ENCODE measurements at places on chromosomes 3 and 15.

DNA sequence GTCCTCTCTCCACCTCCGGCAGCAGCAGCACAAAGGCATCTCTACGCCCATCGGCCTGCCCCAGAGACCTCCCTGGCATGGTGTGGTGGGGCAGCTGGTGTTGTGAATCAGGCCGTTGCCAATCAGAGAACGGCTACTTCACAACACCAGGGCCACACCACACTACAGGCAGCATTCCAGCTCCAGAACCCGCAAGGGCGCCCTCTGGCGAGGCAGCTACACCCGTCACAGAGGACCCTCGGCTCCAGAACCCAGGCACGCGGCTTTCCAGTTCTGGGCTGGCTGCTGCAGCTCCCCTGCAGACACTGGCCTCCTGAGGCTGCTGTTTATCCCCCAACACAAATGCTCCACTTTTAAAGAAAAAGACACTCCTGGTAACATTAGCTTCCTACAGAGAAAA lies 127.5 kb upstream of the TOPAZ1 start:
- DNase-seq: peak; percentile 68

DNA sequence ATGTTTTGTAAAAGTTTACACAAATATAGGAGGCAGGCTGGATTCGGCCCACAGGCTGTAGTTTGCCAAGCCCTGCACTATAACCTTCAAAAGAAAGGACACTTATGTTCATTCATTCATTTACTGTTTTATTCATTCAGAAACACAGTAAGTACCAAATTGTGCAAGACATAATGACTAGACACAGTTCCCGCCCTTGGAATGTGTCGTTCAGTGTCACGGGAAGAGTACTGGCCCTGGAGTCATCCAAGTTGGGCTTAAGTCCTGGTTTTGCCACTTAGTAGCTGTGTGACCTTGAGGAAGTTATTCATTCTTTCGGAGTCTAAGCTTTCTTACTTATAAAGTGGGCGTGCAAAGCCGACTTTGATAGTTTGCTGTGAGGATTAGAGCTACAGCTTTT lies 22.0 kb downstream of the COLQ start:
- DNase-seq: no peak

DNA sequence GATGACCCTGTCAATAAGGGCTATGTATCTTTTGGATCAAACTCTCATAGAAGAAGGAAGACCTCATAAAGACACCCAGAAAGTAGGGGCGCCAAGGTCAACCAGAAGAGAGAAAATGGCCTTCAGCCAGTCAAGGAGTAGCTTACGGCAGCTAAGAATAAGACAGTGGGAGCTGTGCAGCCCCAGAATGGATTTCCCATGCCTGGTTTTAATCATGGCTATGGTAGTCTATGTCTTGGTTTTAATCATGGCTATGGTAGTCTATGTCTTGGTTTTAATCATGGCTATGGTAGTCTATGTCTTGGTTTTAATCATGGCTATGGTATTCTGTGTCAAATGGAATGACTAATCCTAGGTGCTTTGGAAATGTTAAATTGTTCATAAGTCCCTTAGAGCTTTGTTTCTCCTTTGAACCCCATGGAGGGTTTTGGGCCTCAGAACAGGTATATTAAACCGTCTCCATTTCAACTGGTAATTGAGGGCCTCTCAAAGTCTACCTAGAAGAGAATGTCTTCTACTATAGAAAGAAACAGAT lies 742.0 kb upstream of the CFAP20DC start:
- DNase-seq: no peak

- no peak for DNase-seq
Observed at GRCh38 chr3:48928679-48929078, 10.0 kb downstream of the ARIH2 start.

- no peak for DNase-seq
Observed at GRCh38 chr3:178950676-178951075, 120.9 kb downstream of the ZMAT3 start.

DNA sequence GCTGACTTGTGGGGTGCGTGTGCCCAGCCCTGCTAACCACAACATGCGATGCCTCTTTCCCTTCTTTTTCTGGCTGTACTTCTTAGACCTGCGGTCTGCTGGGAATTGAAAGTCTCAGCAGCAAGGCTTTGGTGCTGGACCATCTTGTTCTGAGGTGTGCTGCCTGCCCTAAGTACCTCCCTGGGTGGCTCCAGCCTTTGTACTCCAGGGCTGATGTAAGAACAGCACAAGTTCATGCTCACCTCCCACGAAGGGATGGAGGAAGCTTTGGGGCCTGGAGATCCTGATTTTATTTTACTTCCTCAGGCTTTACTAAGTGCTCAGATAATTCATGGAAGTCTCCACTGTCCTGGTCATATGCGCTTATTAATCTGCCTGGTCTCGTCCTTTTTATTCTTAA lies 28.9 kb downstream of the FAM43A start:
- no peak for DNase-seq

Measured in islet precursor cell (in vitro differentiated cells).